ENCODE measurements at places on chromosomes 2 and 18.

GRCh38 chr18:79868168-79868784 is 70.5 kb downstream of the KCNG2 start:
- DNase-seq = no peak

DNA sequence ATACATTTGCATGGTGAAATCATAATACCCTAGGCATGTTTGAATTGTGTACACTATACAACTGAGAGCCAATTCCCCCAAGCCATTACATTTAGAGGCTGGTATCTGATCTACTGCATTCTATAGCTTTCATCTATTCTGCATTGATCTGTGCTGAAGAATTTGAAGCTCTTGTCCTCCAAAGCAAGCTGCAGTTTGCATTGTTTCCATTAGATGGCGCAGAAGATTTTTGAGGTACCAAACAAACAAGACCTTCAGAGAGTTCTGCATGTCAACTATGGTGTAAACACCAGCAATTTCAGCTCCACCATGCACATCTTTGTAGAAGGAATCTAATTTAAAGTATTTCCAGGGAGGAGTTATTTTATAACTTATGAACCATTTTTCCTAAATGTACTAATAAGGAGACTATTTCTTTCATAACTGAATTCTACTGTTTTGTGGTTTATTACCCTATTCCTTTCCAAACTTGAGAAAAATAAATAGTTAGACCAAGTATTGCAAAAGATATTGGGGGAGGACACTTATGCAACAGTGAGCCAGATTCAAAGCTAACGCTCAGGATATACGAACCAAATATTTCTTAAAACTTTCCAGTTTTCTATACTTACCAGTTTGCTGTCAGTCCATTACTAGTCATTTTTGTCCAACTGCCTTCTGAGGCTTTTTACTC is 761.8 kb upstream of the ACVR2A start:
- DNase-seq = no peak

- no peak for DNase-seq
Measured at GRCh38 chr2:167471332-167471731, 583.1 kb downstream of the XIRP2 start.

GRCh38 chr18:31447530-31448191 is at the start of gene DSG3:
TSS of gene DSG3 (plus strand) at chr18:31447741. CDS start at chr18:31447878, 137 bp downstream.
- no peak for DNase-seq

GRCh38 chr2:204279819-204280218 is 265.5 kb upstream of the PARD3B start:
- DNase-seq = no peak

GRCh38 chr2:104733226-104733943 is 120.5 kb upstream of the POU3F3 start:
- DNase-seq = no peak

GRCh38 chr2:19541884-19542283 is 183.5 kb upstream of the OSR1 start:
- DNase-seq = no peak

DNA sequence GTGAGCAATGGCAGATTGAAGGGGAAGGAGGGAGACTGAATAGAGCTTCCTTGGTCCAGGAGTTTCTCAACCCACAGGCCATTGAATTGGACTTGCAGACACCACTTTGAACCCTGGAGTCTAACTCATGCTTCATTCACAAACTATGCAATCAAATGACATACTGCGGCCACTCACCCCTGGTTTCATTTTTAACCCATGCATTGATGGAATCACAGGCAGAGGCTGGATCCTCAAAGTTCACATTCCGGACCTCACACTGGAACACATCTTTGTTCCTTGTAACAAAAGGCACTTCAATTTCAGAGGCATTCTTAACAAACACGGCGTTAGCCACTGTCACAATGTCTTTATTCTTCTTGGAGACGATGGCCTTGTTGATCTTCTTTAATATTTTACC is 40.7 kb downstream of the MRPL44 start:
- DNase-seq = no peak

GRCh38 chr18:58863539-58864145 is 1.0 kb upstream of the ZNF532 start:
- no peak for DNase-seq

GRCh38 chr2:70678576-70679143 is 89.3 kb downstream of the ADD2 start:
- DNase-seq = no peak

GRCh38 chr2:69693059-69693774 is 48.7 kb upstream of the ANXA4 start:
- DNase-seq = no peak

- no peak for DNase-seq
Measured at GRCh38 chr2:145563741-145564615, 1044.1 kb upstream of the ZEB2 start.

- DNase-seq = no peak
Measured at GRCh38 chr2:224816816-224817215, 100.7 kb upstream of the CCDC195 start.

DNA sequence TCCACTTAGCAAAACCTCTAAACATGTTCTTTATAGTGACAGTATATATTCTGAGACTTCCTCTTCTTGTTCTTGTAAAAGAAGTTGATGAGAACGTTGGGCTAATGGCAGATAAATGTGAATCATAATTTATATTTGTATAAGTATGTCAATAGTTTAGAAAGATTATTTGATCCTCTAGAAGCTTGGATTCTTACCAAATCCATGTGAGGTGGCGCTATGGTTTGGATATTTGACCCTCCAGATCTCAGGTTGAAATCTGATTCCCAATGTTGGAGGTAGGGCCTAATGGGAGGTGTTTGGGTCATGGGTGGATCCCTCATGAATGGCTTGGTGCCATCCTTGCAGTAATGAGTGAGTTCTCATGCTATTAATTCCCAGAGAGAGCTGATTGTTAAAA is 29.8 kb upstream of the SCN1A start:
- no peak for DNase-seq

- DNase-seq = no peak
Measured at GRCh38 chr2:152062125-152063091, 36.4 kb downstream of the CACNB4 start.

DNA sequence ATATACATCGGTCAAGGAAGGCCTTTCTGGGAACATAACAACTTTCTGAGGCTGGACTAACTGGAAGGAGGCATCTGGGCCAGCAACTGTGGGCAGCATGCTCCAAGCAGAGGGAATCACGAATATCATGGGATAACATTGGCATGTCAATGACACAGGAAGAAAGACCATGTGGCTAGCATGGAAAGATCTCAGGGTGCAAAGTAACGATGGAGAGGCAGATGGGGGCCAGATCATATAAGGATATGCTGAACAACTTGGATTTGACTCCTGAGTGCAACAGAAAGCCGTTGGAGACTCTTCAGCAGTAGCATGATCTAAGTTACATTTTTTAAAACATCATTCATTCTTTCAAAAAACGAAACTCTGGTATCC is 133.6 kb downstream of the FOXI3 start:
- no peak for DNase-seq

- no peak for DNase-seq
Measured at GRCh38 chr2:126823951-126824350, 74.7 kb upstream of the TEX51 start.

- DNase-seq = no peak
Measured at GRCh38 chr2:104405623-104406022, 448.3 kb upstream of the POU3F3 start.

DNA sequence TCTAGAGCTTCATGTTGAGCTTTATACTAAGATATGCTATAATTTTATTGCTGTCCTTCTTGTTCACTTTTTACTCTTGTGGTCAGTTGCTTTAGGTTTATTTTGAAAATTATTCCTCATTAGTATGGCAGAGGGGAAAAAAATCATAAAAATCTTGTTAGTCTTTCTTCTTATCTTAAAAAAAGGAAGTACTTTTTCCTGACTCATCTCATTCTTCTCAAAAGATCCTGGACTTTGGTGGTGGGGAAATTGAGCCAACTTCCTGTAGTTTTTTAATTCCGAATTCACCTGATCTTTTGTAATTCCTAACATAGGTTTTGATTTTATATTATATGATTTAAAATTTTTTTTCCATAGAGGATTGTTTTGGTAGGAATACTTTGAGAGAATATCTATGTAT is 3.8 kb downstream of the SLC4A1AP start:
- DNase-seq = no peak

GRCh38 chr2:176317623-176318065 is 48.4 kb downstream of the MTX2 start:
- no peak for DNase-seq

- DNase-seq = peak; percentile 50
Measured at GRCh38 chr2:101516823-101517690, 42.1 kb upstream of the RFX8 start.

- no peak for DNase-seq
Measured at GRCh38 chr2:236973343-236973980, 112.2 kb upstream of the COPS8 start.

GRCh38 chr2:102027036-102027980 is 35.5 kb downstream of the IL1R2 start:
- no peak for DNase-seq

DNA sequence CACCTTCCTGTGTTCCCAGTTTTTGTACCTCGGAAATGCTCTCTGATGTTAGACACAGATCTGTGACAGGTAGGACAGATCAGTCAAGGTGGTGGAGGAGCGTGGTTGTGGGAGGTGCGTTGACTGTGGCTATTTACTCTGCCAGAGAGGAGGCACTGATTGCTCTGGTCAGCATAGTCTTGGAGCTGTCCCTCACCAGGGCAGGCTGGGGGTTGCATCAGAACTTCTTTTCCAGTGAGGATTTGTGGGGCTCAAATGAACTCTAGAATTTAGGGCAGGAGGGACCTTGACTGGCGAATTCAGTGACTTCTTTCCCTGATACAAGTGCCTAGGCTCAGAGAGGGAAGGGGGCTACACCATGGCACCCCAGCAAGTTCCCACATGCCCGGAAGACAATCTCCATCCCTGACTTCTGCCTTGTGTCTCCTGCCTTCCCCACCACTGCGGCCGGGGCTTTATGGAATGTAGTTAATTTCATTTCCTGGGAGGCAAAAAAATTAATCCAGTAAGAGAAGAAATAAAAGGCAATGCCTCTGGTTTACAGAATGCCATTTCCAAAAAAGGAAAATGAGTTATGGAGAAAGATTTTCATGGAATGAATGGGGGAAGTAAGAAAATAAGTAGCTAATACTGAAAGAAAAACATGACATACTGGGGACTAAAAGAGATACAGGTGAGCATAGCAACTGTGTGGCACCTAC is 26.1 kb downstream of the NIFK start:
- DNase-seq = no peak

GRCh38 chr2:26900831-26901321 is 52.9 kb downstream of the DPYSL5 start:
- DNase-seq = no peak

GRCh38 chr2:205060269-205060668 is 515.0 kb downstream of the PARD3B start:
- DNase-seq = no peak

DNA sequence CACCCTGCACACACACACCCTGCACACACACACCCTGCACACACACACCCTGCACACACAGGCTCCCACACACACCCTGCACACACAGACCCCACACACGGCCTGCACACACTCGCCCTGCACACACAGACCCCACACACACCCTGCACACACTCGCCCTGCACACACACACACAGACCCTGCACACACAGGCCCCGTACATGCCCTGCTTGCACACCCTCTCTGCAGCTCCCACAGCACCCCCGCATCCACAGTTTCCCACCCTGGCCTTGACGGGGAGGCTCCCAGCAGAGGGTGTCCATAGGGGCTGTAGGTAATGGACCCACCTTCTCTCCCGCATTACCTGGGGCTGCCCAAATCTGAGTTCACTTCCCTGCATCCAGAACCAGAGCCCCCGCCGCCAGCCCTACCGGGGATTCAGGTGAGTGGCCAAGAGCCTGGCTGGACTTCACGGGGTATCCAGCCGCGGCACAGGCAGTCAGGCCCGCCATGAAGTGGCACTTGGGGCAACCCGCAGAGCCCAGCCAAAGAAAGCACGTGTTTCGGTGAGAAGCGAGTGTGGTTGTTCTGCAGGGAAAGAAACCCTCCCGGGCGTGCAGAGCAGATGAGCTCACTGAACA is 88.6 kb upstream of the GPC1 start:
- no peak for DNase-seq

DNA sequence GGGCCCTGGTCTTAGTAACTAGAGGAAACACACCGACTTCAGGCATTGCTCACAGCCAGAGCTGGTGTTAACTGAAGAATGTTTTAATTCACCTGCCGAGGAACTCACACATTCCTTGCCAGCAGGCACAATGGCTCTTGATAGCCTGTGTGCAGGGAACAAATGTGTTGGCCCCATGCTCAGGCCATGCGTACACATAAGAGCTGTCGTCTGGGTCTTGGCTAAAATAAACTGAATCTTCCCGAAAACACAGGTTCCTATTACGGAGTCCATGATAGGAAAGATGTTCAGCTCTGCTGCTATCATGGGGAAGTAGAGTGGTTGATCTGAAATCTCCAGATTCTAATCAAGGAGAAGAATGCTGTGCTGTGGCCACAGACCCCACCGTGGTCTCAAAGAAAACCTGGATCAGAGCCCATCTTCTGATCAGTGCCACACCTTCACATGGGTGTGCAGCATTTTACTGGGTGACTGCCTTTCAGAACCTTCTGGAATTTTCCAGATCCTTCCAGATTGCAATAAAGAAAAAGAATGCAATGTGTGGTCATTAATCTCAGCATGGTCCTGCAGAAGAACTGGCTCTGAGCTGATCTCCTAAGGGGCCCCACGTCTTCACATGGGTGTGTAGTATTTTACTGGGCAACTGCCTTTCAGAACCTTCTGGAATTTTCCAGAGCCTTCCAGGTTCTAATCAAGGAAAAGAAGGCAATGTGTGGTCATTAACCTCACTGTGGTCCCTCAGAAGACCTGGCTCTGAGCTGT is 17.2 kb downstream of the MBP start:
- no peak for DNase-seq

GRCh38 chr2:109189751-109190150 is 60.7 kb downstream of the SH3RF3 start:
- DNase-seq = no peak

DNA sequence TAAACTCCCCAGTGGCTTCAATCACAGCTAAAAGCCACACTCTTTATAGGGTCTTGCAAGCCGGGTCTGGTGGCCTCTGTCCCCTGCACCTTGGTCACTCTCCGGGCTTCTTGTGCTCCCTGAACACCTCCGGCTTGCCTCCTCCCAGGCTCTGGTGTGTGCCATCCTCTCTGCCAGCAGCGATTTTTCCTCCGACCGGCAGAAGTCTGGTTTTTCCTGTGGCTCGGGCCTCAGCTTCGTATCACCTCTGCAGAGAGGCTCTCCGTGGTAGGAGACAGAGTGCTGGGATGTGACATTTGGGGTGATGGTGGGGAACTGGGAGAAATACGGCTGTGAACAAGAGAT is 58.8 kb upstream of the HPCAL1 start:
- DNase-seq = no peak

- DNase-seq = no peak
Measured at GRCh38 chr2:192183296-192183695, 11.4 kb downstream of the TMEFF2 start.

DNA sequence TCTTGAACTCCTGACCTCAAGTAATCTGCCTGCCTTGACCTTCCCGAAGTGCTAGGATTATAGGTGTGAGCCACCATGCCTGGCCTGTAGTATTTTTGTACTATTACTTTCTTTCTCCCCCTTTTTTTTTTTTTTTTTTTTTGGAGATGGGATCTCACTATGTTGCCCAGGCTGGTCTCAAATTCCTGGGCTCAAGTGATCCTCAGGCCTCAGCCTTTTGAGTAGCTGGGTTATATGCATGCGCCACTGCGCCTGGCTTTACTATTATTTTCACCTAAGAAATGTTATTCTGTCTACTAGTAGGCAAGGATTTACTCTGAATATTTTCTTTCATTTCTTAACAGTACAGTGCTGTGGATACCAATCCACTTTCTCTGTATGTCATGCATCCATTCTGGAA is 17.4 kb upstream of the ADGRF3 start:
- DNase-seq = no peak

- no peak for DNase-seq
Measured at GRCh38 chr2:25295621-25296020, 46.1 kb downstream of the DNMT3A start.
